ENCODE measurements at places on chromosomes 7 and 10.

- no peak for DNase-seq
These were observed 175.6 kb upstream of the BMPER start for GRCh38 chr7:33729726-33730125.

DNA sequence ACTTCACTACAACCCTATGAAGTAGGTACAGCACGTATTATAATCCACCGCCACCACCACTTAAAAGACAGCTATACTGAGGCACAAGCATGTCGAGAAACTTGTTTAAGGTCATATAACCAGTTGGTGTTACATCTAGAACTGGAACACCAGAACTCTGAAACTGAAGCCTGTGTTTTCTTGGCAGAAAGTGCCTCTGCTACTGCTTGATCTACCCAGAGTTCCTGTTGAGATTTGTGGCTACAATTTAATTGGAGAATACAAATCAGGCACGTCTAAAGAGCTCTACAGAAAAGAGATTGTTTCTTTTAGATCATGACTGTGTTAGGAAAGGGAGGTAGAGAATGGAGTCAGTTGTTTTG lies 4.3 kb upstream of the ADD3 start:
- no peak for DNase-seq

- DNase-seq: no peak
These were observed 66.7 kb upstream of the NEUROD6 start for GRCh38 chr7:31407178-31407676.

DNA sequence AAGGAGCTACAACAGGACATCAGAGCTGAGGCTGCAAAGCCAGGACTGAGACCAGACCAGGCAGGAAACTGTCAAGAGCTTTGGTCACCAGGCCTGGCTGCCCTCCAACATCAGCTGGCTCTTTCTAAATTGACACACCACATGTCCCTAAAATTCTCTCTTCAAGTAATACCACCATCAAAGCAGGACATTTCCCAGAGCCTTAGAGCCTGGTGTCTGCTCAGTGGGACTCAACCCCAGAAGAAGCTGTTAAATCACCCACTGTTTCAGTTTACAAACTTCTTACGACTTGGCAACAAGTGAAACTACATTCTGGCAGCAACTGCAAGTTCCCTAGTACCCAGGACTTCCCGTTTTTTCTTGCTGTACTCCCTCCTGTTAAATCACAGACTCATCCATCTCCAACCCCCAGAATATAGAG lies 3.8 kb upstream of the IL6 start:
- DNase-seq: no peak

DNA sequence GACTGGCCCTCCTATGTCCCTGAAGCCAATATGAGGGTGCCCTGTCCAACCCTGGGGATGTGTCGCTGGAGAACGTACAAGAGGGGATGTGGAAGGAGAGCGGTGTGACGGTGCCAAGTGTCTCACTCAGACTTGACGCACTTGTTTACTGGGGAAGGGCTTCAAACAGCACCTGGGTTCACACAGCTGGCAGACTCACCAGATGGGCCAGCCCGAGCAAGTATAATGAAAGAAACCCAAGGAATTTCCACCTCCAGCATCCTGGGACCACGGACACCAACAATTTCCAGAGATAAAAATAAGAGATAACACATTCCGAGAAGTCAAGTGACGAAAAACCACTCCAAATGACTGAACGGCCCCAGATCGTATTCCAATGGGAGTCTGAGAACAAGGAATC lies 5.3 kb downstream of the ATP5MF start:
- no peak for DNase-seq

GRCh38 chr7:23539494-23539907 lies 7.7 kb upstream of the TRA2A start:
- no peak for DNase-seq

GRCh38 chr10:74460812-74461211 lies 309.8 kb downstream of the ADK start:
- no peak for DNase-seq

DNA sequence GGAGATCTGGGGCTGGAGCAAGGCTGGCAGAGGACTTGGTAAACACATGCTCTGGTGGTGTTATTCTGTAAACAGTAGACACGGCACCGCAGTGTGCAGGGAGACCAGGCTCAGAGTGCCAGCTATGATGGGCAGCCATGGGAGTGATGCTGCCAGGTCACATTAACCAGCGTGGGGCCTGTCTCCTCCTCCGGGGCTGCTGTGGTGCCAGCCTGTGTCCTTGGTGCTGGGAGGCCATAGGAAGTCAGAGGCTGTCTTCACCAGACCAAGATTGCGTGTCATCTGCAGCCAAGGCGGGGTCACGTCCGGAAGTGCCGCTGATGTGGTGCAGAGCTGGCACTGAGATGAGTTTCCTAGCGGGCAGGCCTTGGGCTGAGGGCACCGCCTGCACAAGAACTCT lies 236.0 kb downstream of the GLRX3 start:
- no peak for DNase-seq

DNA sequence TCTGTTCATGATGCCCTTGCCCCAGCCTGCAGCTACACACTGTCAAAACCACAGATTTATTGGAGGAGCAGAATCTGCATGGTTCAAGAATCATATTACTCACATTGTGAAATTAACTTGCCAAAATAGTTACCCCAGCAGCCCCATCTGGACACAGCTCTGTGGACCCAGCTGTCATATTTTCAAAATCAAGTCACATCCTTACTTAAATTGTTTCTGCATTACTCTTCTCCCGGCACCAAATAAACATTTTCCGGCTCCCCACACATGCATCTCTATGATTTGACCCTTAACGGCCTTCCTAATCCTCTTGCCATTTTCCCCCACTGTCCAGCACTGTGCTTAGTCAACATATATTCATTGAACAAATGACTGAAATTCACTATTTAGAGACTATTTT lies 43.8 kb upstream of the GPR26 start:
- DNase-seq: no peak

DNA sequence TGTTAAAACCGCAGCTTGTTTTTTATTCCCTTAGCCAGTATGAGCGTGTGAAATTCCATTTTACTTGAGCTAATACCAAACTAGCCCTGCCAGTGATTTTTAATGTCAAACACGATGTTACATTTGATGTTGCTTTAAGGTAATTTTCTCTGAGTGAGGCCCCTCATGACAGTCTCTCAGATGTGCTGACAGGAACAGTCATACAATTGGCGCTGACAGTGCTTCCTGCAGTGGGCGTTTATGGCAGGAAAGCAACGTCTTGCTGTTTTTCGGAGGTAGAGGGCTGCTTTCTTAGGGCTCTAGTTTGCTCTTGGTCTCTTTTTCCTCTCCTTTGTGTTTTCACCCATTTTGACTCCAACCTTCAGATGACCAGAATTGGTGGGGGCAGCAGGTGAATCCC lies 19.3 kb downstream of the PON1 start:
- DNase-seq: no peak
